ENCODE measurements at places on chromosomes 7 and 10.

DNA sequence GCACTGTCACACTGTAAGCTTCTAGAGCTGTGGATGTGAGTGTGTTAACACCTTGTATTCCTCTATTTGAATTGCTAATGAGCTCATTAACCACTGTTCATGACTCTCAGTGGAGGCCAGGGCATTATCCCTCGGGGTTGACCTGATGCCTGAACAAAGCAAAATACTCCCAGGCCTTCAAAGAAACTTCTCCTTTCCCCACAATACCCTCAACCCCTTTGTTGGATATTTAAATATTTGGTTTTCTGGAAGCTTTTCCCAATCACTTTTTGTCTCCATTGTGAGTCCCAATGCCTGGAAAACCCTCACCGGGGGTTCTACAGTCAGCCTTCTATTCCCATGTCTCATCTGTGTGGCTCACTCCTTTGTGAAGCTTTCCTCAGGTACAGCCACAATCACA lies 780.1 kb downstream of the PHTF2 start:
- no peak for DNase-seq

- DNase-seq, result no peak
Observed at GRCh38 chr7:151034312-151035025, 6.2 kb downstream of the ABCB8 start.

DNA sequence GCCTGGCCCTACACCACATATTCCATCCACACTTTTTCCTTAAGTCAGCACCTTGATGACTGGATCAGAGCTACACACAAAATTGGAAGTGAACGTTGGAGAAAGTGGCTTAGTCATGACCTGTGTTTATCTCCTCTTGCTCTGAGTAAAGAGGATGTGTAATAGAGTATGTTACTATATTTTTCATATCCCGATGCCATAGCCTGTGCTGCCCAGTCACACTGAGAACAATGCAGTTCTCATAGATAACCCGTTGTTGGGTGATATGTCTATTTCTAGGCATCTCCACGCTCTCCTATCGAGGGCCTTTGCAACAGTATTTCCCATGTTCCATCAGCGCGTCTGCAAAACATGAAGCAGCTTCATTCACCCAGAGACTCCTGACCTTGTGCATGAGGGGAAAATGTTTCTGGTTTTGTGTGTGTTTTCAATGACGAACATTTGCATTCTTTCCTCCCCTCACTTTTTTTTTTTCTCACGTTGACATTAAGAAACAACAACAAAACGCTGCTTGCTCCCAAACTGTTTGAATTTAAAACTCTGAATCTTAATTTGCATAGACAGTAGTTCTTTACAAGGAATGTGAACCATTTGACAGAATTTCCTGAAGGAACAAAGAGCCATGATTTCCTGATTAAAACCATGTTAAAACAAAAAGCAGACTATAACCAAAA lies 43.4 kb downstream of the GRK5 start:
- DNase-seq, result peak; percentile 95

- no peak for DNase-seq
Observed at GRCh38 chr7:68697796-68698280, 900.4 kb upstream of the AUTS2 start.

GRCh38 chr7:149547126-149547525 lies 49.5 kb upstream of the ZNF746 start:
- no peak for DNase-seq

DNA sequence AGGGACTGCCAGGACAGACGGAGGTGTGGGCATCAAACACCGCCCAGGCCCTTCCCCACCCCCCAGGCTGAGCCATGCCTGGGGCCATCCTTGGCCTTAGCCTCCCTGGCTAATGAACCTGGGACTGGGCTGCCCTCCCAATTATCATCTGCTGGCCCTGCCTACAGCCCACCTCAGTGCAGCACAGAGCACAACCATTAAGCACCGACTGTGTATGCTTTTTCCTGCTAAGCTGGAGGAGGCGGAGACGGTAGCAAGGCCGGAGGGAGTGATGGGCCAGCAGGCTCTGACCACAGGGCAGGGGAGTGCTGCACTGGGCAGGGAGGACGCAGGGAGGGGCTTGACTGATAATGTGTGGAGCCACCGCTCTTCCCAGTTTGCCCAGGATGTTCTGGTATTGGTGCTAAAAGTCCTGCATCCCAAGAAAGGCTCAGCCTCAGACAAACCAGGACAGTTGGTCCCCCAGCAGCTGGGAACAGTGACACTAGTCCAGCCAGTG lies 72.0 kb downstream of the C10orf143 start:
- DNase-seq, result no peak

DNA sequence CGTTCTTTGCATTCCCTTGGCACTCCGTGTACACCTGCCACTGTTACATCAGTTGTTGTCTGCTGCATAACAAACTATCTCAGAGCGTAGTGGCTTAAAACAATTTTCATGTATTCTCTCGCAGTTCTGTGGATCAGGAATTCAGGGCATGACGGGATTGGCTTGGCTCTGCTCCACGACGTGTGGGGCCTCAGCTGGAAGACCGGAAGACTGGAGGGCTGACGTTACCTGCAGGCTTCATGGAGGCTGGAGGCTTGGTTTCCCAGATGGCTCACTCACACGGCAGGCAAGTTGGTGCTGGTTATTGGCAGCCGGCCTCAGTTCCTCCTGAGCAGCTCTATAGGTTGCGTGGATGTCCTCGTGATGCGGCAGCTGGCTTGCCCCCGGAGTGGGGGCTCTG lies 25.5 kb downstream of the NYAP1 start:
- DNase-seq, result no peak

GRCh38 chr7:47474937-47475879 lies 106.7 kb downstream of the TNS3 start:
- peak; percentile 97 for DNase-seq

DNA sequence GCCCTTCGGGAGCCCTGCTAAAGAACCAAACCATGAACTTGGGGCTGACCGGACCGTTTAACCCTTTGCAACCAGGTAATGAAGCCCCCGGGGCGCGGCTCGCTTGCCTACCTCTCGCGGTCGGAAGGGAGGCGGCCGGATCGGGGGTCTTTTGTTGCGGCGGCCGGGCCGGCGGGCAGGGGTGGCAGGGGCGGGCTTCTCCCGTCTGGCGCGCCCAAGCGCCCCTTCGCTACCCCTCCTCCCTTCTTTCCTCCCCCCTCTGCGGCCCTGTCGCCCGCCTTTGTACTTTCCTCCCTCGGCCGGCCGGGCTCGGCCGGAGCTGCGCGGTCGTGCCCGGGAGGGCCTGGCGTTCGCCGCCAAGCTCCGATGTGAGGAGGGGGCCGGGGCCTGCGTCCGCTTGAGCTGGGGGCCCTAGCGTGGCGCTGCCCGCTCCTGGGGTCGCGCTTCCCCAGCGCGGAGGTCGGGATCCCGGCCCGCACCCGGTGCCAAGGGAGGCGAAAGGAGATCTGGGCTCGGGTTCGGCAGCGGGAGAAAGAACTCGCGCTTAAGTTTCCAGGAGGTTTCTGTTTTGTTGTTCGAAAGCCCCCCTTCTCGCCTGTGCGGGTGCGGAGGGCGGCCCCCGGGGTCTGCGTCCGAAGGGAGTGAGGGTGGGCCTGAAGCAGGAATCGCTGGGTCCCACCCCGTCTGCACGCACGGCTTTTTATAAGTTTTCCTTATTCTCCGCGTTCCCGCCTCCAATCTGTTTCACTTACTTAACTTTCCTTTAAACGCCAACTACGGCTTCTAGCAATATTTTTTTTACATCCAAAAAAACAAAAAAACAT lies 436.8 kb upstream of the GALNT17 start:
- DNase-seq, result no peak

DNA sequence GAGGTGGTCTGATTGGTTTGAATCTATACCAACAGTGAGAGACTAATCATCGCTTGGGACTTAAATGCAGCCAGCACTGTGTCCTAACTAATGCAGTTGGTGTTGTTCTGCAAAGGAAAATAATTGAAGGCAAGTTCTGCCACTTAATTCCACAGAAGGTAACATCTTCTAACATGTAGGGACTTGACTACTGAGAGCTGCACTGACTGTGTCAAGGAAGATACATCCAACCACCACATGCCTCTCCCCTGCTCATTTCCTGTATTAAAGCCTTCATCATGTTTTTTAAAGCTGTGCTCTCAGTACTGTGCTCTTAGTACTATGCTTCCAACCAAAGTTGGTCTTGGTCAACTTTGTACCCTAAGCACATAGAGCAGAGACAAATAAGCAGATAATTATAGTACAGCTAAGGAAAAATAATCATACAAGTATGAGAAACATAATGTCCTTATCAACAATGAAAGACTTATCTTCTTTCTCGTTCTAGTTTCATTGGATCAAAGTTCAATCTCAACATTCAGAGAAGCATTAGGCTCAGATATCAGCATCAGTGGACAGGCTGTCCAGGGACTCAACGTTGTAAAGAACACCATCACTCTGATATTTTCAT lies 2.8 kb upstream of the CYP3A4 start:
- no peak for DNase-seq

DNA sequence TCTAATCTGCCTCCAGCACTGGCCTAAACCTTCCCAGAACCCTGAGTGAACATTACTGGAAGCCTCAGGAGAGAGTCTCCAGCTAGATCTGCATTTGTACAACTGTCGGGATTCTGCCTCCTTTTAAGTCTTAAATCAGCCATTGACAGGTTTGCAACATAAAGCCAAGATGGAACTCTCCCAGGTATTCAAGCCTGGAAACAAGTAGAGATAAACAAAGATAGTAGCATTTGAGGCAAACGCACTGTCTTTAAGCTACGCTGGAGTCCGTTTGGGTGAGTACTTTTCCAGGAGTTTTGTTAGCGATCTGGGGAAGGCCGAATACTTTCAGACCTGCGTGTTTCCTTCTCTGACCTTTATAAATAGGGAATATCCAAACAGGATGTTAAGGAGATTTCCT lies 317.2 kb upstream of the FZD8 start:
- peak; percentile 30 for DNase-seq

Measured in HCEC 1CT (cell line).